ENCODE measurements at places on chromosomes 7 and 10.

DNA sequence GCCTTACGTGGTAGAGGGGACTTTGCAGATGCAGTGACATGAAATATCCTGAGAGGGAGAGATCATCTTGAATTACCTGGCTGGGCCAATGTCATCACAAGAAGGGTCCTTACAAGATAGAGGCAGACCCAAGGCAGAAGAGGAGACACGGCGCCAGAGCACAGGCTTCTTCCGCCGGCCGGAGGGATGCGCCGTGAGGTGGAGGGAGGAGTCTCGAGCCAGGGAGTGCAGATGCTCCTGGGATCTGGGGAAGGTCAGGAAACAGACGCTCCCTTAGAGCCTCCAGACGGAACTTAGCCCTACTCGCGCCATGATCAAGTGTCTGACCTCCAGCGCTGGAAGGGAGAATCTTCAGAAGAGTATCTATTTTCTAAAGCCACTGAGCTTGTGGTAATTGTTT lies 304.8 kb downstream of the GLRX3 start:
- DNase-seq = no peak

GRCh38 chr7:92758796-92759431 lies 77.5 kb downstream of the CDK6 start:
- DNase-seq = no peak

DNA sequence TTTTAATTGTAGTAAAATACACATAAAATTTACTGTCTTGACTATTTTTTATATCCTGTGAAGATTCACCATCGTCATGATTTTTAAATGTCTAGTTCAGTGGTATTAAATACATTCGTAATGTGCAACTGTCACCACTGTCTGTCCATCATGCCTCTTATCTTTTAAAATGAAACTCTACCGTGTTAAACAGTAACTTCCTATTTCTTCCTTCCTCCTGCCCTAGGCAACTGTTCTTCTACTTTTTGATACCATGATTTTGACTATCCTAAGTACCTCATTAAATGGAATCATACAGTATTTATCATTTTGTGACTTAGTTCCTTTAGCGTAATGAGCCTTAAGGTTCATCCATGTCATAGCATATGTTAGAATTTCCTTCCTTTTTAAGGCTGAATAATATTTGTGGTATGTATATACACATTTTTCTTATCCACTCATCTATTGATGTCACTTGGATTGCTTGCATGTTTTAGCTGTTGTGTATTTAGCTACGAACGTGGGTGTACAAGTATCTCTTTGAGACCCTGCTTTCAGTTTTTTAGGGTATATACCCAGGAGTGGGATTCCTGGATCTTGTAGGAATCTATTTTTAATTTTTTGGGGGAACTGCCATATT lies 13.5 kb downstream of the SLK start:
- no peak for DNase-seq

GRCh38 chr7:44196450-44196872 lies 4.3 kb upstream of the YKT6 start:
- no peak for DNase-seq

GRCh38 chr7:26723129-26723528 lies 141.3 kb downstream of the SKAP2 start:
- DNase-seq = no peak

DNA sequence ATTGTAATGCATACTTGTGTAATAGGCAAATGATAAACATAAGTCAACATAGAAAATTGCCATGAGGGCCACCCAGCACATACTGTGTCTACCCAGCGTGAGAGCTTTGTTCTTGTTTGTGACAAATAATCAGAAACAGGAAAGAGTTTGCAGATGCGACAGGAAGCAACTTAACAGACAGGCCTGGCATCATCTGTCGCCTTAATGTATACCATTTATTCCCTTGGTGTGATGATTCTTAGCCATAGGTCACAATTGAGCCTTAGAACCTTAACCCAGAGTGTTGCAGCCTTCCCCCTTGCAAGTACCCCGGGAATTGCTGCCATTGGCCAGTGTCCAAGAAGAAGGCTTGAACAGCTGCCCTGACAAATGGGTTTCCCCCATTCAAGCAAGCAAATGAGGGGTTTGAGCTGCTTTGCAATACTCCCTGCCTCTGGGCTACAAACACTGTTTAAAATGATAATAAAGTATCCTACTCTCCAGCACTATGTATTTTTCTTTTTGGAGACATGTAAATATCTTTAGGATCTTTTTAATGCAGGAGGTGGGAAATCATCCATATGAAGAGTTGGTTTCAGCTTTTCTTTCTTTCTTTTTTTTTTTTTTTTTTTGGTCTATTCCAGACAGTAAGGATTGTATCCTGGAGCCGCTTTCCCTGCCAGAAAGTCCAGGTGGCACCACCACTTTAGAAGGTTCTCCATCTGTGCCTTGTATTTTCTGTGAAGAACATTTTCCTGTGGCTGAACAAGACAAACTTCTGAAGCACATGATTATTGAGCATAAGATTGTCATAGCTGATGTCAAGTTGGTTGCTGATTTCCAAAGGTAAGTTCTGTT lies 80.0 kb downstream of the ZNF277 start:
- no peak for DNase-seq

GRCh38 chr7:26944501-26945358 lies 80.3 kb upstream of the SKAP2 start:
- no peak for DNase-seq

GRCh38 chr7:74199551-74200355 lies 10.1 kb upstream of the LAT2 start:
- no peak for DNase-seq

GRCh38 chr7:25876092-25876491 lies 275.9 kb upstream of the NFE2L3 start:
- DNase-seq = no peak

DNA sequence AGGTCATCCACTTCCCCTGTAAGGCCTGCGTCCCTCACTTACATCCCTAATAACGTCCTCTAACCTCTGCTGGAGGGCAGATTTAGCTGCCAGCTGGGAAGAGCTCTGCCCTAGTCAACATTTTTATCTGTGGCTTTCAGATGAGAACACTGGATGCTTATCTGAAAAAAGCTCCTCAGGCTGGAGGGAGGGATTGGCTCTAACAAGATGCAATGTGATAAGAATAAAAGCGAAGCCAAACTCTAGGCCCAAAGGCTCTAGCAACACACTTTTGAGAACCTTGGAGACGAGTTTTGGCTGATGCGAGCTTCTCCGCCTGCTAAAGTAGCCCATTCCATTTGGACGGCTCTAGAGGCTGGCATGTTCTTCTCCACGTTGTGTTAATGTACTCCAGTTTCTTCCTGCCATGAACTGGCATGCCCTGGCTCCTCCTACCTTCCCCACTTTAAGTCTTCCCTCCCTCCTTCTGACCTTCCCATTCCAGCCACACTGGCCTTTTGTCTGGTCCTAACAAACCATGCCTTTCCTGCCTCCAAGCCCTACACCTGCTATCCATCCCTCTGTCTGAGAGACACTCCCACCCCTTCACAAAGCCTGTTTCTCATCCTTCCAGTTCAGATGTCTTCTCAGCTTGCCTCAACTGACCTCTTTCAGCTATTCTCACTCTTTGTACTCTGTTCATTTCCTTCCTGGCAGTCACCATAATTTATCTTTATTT lies 62.5 kb upstream of the ATRNL1 start:
- DNase-seq = peak; percentile 89

- no peak for DNase-seq
Observed at GRCh38 chr7:121874298-121874697, 1.3 kb downstream of the PTPRZ1 start.

DNA sequence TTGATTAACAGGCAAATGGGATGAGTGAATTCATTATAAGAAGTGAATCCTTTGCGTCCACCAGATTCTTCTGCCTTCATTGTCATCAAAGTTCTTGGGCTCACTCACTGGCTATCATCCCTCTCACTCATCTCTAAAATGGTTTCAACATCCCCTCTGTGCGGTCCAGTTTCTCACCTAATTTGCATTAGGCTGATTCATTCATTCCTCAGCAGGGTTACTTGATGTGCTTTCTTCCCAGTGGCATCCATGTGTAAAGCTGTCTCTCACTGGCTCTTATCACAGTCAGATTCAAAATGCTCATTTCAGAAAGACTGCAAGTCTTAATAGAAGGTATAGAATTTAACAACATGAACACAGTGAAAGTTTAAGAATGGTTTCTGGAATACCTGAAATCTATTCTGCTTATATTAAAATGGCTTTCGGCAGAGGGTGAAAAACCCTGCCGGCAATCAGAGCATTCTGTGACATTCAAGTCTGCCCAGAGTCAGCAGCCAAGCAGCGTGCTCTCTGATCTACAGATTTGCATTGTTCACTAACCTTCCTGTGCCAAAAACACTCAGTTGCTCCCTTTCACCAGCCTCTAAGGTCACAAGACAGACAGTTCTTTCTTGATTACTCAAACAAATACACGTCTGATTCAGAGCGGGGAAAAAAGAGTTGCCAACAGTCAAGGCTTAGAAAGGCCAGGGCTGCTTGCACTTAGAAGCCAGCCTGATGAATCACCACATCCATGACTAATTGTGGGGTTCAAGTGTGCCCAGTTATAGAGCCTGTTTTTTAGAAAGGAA lies 106.7 kb downstream of the TES start:
- peak; percentile 38 for DNase-seq

GRCh38 chr10:46035923-46036849 lies 5.8 kb upstream of the NCOA4 start:
- no peak for DNase-seq

DNA sequence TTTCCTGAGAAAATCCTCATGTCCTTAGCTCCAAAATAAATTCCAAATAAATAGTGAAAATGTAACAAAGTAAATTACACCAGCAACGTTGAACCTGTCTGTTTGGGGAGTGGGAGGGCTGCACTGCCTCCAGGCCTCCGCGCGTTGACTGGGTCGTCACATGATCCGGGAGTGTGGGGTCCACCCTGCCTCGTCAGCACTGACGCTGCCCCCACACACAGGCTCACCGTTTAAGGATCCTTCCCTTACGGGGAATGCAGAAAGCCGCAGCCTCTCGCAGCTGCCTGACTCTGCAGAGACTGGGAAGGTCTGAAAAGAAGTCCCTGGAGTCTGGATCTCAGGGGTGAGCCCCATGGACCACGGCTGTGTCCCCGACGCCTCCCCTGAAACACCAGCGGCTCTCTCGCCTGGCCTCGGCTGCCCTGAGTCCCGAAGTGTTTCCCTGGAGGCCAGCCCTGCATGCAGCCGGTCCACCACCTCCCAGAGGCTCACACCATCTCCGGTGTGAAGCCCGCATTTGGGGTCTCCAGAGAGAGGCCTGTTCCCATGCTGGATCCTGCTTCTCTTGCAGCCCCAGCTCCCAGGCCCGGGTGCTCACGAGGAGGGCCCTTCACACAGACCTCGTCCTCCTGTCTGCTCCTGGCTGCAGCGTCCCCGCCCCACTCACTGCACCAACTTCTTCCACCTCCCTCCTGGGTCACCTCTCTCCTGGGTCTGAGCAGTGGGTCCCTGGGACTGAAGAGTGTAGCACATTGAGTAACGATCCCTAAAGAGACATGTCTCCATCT lies 49.5 kb upstream of the ADGRA1 start:
- no peak for DNase-seq

DNA sequence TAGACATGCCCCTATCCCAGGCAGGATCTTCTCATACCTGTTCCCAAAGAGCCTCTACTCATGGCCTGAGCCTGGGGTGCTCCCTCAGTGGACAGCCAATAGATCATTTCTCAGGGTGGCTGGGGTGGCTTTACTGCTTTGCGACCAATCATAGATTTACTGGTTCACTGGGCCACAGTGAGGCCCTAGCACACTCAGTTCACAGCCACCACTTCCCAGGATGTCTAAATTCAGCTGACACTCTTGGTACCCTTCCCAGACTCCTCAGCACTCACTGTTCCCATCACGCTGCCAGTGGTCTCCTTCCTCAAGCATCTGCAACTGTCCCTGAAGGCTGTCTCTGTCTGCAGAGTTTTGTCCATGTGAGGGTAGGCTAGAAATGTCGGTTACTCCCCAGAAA lies 50.6 kb downstream of the ARHGAP22 start:
- DNase-seq = no peak

GRCh38 chr10:59595593-59595992 lies 114.1 kb downstream of the SLC16A9 start:
- no peak for DNase-seq

- DNase-seq = no peak
Observed at GRCh38 chr10:22740180-22740579, 25.8 kb upstream of the PIP4K2A start.
